ENCODE measurements at places on chromosomes 12 and 14.

GRCh38 chr12:125256634-125256936 is 191.3 kb downstream of the AACS start:
- no peak for DNase-seq

DNA sequence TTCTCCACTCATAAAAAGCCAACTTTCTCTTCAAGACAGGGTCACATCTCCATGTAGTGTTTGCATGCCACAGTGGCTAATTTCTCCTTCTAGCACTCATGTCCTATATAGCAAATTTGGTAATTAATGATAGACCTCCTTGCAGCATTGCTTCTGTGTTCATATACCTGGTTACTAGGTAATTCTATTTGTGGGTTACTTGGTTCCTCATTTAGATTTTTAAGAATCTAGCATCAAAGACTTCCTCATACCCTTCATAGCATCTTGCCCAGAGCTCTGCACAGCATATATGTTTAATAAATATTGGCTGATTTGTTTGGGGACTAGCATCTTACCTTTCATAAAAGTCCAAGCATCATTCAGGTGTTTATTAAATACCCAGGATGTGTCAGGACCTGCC is 152.1 kb downstream of the DUSP6 start:
- no peak for DNase-seq

GRCh38 chr14:93799989-93800921 is 12.0 kb upstream of the PRIMA1 start:
- no peak for DNase-seq

- DNase-seq = no peak
Measured at GRCh38 chr12:16600525-16600924, 5.4 kb downstream of the LMO3 start.

GRCh38 chr12:51826881-51827280 is 21.6 kb downstream of the FIGNL2 start:
- DNase-seq = no peak

GRCh38 chr12:111180426-111181142 is 188.3 kb downstream of the PHETA1 start:
- no peak for DNase-seq

DNA sequence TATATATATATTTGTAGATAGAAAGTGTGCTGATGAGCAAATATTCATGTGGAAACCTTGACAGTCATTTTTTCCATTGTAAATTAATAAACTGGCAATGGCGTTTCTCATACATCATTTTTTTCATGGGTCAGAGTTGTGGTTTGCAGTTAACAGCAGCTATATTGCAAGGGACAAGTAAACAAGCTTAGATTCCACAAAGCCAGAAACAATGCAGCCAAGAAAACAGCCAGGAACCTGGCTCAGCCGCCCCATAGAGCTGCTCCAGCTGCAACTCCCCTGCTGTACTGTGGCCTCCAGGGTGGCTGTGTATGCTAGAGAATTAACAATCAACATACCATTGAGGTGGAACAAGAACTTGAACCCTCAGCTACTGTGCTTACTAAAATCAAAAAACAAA is 298.2 kb downstream of the TMEM132D start:
- no peak for DNase-seq

DNA sequence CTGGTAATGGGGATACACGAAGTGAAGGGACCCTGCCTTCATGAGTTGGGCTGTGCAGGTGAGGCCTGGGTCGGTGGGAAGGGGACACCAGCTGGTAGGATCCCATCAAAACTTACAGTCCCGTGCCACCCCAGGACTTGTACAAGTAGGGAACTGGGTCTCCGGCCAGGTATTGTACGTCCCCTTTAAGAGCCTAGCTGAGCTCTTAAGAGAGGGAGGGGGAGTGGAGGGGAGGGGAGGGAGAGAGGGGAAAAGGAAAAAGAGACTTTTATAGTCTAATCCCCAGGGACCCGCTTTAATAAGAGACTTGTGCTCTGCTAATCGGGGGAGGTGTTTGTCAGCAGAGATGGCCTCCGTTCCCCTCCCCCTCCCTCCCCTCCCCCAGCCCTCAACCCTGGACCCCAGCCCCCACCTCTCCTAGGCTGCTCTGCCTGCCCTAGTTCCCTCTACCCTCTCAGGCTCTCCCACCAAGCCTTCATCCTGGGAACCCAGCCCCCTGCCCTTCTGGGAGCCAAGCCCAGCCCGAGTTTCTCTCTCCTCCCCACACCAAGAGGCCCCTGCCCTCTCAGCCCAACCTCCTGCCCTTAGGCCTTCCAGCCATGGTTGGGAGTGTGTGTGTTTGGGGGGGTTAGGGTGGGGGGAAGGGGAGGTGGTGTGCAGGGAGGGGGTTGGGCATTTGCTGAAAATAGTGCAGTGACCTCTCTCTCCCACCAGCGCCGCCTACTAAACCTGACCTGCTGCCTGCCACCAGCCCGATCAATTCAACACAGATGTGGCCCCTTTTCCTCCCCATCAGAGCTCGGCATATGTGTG is 2.6 kb downstream of the GDF11 start:
- no peak for DNase-seq

DNA sequence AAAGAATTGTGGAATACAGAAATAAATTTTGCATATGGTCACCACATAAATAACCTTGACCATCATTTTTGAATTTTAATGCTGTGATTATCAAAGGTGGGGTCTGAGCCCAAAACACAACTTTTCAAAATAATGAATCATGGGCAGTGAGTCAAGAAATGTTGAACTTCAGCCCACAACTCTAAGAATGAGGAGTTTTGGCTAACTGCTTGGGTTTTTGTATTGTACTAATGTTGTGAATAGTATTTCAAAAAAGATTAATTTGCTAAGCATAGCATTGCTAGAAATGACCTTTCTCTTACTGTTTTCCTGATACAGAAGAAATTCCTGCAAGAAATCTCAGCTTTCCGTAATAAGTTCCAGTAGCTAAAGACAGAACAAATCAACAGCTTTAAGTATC is 24.4 kb upstream of the YARS2 start:
- no peak for DNase-seq

DNA sequence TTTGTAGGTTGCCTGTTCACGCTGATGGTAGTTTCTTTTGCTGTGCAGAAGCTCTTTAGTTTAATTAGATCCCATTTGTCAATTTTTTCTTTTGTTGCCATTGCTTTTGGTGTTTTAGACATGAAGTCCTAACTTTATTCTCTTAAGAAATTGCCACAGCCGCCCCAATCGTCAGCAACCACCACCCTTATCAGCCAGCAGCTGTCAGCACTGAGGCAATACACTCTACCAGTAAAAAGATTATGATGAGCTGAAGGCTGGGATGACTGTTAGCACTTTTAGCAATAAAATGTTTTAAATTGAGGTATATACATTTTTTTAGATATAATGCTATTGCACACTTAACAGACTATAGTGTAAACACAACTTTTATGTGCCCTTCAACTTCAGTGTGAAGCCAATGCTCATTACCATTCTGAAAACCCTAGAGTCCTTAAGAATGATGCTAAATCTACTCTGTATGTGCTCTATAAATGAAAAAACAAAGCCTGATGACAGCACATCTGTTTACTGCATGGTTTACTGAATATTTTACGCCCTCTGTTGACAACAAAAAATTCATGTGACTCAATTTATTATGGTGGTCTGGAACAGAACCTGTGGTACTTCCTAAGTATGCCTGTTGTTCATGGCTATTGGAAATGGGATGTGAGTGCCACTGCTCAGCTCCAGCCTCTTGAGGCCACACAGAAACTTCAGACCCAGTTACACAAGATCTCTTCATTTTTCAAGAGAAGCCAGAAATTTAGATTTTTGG is 197.4 kb downstream of the DUSP6 start:
- DNase-seq = no peak

- no peak for DNase-seq
Measured at GRCh38 chr12:123119808-123120207, 31.1 kb downstream of the PITPNM2 start.

DNA sequence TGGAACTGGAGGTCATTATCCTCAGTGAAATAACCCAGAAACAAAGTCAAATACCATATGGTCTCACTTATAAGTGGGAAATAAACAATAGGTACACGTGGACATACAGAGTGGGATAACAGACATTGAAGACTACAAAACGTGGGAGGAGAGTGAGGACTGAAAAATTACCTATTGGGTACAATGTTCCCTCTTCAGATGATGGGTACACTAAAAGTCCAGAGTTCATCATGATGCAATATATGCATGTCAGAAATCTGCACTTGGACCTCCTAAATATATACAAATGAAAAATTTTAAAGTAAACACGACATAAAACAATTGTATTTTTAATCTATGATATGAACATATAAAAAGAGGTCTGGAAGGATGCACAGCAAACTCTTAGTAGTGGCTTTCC is 71.2 kb downstream of the SLC38A4 start:
- DNase-seq = no peak

- DNase-seq = no peak
Measured at GRCh38 chr14:23563473-23564180, 4.0 kb downstream of the AP1G2 start.

GRCh38 chr14:38469156-38469555 is 213.3 kb upstream of the CLEC14A start:
- DNase-seq = no peak

DNA sequence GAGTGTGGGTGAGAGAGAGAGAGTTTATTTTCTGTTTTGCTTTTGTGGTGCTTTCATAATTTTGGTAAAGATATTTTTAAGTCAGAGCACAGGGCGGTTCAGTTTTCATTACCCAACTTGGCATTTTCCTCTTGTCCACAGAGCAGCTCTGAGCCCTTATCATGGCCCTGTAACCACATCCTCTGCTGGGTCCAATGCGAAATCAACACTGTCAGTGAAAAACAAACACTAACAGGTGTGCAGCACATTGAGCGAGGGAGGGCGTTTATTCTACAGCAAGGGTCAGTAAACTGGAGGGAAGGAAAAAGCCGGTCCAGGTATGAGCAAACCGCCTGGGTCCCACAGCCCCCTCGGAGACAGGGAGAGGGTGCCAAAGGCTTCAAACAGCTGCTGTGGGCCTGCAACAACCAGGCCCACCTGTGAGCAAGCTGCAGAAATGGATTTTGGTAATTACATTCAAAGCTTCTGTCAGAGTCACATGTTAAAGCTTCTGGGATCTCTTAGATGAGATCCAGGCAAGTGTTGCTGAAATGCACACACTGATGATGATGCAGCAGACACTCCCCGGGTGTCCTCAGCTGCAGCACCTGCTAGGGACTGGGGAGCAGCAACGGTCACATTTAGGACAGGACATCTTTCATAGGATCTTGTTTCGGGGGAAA is 132.7 kb upstream of the DYRK2 start:
- peak; percentile 6 for DNase-seq

All from effector memory CD4-positive, alpha-beta T cell (primary cell).